ENCODE measurements at places on chromosomes 5 and 9.

- no peak for DNase-seq
These were observed 48.7 kb upstream of the HK3 start for GRCh38 chr5:176947847-176948246.

GRCh38 chr9:135505406-135506187, 5.1 kb downstream of the MRPS2 start:
- no peak for DNase-seq

DNA sequence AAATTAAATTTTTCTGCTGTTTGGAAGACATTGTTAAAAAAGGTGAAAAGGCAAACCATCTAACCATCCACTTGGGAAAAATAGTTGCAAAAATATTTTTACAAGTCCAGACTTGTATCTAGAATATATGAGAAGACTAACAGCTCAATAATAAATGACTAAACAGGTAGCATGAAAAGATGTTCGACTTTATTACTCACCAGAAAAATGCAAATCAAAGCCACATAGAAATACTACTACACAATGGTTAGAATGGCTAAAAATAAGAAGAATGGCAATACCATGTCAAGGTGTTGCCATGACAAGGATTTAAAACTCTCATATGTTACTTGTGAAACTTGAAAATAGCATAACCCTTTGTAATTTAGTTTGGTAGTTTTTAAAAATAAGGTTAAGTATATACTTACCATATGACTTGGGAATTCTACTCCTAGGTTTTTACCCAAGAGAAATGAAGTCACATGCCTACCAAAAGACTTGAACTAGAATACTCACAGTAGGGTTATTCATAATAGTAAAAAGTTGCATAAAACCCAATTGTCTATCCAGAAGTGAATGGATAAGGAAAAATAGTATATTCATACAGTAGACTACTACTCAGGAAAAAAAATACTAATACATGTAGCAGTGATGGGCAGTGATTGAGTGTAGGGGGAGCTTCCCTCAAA, 93.8 kb downstream of the VPS13A start:
- DNase-seq, result no peak

DNA sequence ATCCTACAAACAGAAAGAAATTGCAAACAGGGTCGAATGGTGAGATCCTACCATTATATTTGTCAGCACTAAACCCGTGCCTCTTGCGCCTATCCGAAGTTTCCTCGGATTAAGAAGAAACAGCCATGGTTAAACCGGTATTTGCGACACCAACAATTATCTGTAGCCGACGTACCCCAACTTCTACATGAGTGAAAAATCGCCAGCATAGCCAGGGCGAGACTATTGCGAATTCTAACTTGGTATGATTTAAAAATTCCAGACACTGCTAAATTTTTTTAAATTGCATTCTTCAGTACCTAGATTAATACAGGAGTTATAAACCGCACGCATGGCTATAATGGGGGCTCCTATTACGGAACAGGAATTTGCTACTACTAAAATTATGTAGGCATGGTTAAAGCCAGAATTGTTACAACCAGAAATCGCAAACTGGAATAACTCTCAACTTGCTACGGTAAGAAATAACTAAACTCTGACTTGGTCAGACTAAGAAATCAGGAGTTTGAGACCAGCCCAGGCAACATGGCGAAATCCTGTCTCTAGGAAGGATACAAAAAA, 25.3 kb upstream of the ANXA2R start:
- no peak for DNase-seq

DNA sequence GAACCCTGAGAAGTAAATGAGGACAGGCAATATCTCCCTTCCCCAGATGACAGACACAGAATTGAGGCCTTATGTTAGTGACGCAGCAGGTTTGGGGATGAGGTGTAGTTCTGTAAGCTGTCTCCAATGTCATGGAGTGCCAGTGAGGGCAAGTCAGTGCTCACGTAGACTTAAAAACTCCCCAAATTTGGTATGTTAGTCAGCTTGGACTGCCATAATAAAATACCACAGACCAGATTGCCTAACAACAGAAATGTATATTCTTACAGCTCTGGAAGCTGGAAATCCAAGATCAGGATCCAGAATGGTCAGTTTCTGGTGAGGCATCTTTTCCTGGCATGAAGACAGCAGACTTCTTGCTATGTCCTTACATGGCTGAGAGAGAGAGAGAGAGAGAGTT, 14.9 kb downstream of the FOXI1 start:
- no peak for DNase-seq

- DNase-seq, result no peak
These were observed 5.9 kb upstream of the ACO1 start for GRCh38 chr9:32378496-32378895.

- no peak for DNase-seq
These were observed 528.9 kb downstream of the AGTPBP1 start for GRCh38 chr9:85212887-85213286.

GRCh38 chr5:9495121-9495520, 50.8 kb downstream of the SEMA5A start:
- no peak for DNase-seq

DNA sequence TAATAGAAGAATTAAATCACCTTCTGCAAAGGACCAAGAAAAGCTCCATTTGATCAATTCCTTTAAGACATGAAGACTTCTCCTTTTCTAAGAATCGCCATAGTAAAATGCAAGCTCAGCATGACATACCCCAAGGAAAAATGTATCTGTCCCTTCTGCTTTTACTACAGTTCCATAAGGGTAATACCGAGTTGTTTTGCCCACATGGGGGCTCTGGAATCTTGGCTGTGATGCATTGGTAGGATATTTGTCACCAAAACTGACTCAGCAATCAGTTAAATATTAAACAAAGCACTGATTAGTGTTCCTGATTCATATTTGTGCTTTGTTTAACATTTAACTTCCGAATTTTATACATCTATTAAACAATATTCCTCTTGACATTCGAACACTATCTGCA, 24.3 kb upstream of the KCNIP1 start:
- DNase-seq, result peak; percentile 18

DNA sequence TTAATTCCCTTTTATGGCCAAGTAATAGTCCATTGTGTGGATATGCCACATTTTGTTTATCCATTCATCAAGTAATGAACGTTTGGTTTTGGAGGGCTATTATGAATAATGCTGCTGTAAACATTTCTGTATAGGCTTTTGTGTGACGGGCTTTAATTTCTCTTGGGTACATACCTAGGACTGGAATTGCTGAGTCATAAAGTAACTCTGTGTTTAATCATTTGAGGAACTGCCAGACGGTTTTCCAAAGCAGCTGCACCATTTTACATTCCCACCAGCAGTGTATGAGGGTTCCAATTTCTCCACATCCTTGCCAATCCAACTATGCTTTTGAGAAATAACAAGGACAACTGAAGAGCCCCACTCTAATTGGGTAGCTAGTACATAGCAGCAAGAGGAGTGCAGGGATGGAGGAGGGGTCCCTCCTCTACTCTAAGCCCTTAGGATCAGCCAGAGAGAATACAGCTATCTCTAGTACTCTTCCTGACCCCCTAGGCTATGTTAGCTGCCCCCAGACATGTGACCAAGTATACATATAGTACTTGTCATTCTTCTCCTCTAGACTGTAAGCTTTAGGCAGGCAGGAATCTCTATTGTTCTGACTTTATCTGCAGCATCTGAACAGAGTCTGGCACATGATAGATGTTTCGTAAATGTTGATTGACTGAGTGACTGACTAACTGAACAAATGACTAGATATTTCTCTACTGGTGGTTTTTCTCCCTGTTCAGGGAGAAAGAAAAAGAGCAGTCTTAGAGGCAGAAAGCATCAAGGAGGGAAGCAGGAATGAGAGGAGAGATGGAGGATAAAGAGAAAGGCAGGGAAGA, 22.1 kb upstream of the MATR3 start:
- DNase-seq, result no peak

GRCh38 chr9:35522700-35523099, 32.8 kb downstream of the RUSC2 start:
- no peak for DNase-seq

DNA sequence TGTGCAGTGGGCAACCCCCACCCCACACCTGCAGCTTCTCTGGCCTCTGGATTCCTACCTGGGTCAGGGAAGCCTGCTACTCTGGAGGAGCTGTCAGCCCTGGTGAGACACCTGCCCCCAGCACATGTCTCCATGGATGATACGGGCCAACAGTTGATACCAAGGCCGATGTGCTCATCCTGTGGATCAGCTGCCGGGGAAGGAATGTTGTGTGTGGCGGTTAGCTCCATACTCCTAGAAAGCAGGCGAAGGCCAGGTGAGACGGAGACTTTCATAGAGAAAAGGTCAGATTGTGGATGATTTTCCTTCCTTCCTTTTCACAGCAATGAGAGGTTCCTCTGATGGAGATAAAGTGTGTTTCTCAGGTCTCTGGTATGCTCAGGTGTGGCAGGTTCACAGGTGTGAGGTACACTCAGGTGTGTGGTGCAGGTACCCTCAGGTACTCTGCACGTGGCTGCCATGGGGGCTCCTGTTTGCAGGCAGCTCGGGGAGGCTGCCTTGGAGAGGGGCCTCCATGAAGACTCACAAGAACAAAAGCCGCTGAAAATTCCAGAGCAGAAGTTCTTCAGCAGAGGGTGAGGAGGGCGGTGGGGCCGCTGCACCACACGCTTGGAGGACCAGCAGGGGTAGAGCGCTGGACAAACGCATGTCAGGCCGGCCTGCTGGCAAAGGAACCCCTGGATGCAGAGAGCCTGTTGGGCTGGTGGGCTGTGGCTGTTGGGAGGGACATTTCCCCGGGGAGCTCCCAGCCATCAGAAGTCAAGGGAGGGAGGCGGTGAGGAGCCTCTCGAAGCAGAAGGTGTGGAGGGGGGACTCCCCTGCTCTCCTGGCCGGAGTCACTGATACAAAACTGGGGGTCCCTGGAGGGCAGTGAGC, 5.1 kb upstream of the AHRR start:
- DNase-seq, result no peak

GRCh38 chr5:133944263-133945185, 23.9 kb downstream of the C5orf15 start:
- DNase-seq, result no peak

GRCh38 chr5:125376059-125376641, 629.7 kb upstream of the ZNF608 start:
- no peak for DNase-seq

GRCh38 chr9:16347886-16348285, 522.6 kb downstream of the BNC2 start:
- DNase-seq, result no peak

Measured in bone marrow (tissue), 2 donors.